A549 treated with Mapracorat at 1 μM for 4 hours (cell line): ENCODE measurements at places on chromosomes 13 and 19. TPM values are rescaled to one million over a fixed set of nuclear protein-coding genes. Genes with fewer than 3 reads are reported as not detected.

RLN3 gene
- total RNA-seq, result not detected in 5 replicates

ZNF729 gene
- not detected in 5 replicates for total RNA-seq

CCDC9 gene
- total RNA-seq, result 22.9 to 27.2 TPM (median 25.7 TPM) in 5 replicates

ADAMTS10 gene
- total RNA-seq, result 8.4 to 14.6 TPM (median 12.2 TPM) in 5 replicates

RAB20 gene
- 1.6 to 2.8 TPM (median 1.7 TPM) in 5 replicates for total RNA-seq
